Mesothelial cell of epicardium (in vitro differentiated cells): ENCODE measurements at places on chromosomes 3 and 15.

- no peak for DNase-seq
Observed at GRCh38 chr15:53437366-53437765, 322.1 kb downstream of the WDR72 start.

GRCh38 chr3:126493739-126494138 is 18.0 kb upstream of the ZXDC start:
- DNase-seq = no peak

GRCh38 chr3:33184863-33185262 is 33.7 kb downstream of the SUSD5 start:
- no peak for DNase-seq

- no peak for DNase-seq
Observed at GRCh38 chr3:78761126-78761525, 1006.7 kb downstream of the ROBO1 start.

DNA sequence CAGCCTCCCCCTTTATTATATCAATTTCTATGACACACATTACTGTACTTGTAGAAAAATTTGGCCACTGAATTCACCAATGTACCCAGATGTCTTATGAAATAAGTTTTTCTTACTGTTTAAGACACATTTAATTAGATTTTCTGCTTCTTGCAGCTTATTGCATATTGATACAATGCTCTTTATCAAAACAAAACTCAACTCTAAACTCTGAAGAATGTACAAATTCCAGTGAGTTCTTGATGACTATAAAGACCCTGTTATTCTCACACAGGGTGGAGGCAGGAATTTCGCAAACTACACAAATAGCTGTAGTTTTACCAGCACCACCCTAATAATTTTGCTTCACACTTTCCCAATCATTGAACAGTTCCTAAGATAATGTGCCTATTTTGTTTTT is 22.0 kb downstream of the CMTM6 start:
- no peak for DNase-seq

- DNase-seq = no peak
Observed at GRCh38 chr15:39908186-39908585, 11.9 kb downstream of the GPR176 start.

DNA sequence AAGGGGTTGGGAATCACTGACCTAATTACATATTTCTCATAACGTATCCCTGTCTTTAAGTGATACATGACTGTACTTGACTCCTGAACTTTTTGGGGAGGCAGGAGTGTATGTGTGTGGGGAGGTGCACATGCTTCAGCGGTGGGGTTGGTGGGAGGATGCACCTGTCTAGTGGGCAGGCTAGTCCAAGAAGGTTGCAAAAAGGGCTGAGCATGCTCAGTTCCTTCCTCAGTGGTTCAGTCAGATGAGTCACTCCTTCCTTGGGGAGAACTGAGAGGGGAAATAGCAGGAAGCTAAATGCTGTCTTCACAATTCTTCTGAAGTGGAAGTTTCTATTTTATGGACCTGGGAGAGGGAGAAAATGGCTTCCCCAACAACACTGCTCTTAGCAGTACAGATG is 24.6 kb upstream of the AP4E1 start:
- DNase-seq = no peak

DNA sequence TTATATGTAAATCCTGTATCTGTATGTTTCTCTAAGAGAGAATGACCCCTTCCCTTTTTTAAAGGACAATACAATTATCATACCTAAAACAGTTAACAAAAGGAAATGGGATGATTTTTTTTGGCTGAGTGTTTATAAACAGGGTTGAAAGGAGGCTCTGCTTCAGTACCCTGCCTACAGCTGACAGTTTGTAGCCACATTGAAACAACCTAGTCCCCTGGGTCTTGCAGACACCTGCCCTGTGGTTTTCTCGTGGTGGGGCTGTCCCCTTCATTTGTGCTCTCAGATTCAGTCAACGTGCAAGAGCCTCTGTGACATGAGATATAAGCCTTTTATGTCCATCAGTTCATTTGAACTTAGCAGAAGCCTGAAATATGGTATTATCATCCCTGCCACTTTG is 2.3 kb upstream of the HMCES start:
- no peak for DNase-seq

GRCh38 chr3:109918740-109919139 is 581.4 kb upstream of the DPPA4 start:
- no peak for DNase-seq

GRCh38 chr15:91476861-91477260 is 376.6 kb upstream of the SLCO3A1 start:
- no peak for DNase-seq

GRCh38 chr3:48845170-48845569 is 2.5 kb downstream of the PRKAR2A start:
- DNase-seq = no peak
